ENCODE measurements at places on chromosomes 3 and 15.

- DNase-seq: no peak
Observed at GRCh38 chr3:126026277-126026751, 57.3 kb downstream of the ROPN1B start.

- no peak for DNase-seq
Observed at GRCh38 chr3:131505421-131505820, 2.6 kb upstream of the MRPL3 start.

DNA sequence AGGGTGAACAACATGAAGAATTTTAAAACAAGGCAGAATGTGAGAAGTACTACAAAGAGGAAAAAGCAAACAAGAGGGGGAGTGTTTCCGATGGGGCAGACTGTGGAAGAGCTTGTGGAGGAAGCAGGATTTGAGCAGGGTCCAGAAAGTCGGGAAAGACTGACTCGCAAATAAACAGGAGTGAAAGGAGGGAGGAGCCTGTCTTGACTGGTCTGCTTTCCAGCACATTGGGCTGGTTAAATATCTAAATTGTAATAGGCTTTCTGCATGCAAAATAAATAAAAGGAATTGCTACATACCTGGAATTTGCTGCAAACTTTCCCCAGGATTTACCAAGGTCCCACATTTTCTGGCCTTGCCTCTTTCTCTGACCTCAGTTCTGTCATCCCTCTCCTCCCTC lies 132.1 kb downstream of the RORA start:
- no peak for DNase-seq

DNA sequence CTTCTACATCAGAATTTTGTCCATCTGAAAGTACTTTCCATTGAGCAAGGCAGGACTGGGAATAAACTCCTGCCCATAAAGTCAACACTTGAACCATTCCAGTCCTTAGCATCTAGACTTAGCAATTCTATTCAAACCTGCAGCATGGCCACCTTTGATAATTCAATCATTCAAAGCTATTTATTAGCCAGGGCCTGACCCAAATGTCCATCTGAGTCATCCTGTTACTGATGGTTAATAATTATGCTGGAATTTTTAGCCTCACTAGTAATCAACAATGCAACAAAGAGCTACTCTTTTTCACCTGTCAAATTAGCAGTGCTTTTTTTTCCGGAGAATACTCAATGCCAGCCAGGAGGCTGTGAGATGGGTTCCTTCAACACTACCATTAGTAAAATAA lies 72.7 kb upstream of the SNRK start:
- no peak for DNase-seq

DNA sequence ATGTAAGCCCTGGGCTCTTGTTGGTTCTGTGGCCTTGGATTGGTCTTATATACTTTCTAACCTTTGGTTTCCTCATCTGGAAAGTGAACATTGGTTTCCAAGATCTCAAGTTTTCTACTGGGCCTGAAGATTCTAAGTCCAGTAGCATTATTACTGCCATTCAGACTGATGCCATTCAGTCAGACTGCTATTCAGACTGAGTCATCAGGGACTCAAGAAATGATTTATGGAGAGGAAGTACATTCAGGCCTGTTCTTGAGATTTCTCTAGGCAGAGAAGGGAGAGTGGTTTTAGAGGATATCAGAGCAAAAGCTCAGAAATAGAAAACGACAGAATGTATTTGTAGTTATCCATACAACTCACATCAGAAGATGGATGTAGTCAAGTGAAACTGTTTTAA lies 557.2 kb downstream of the NR2F2 start:
- no peak for DNase-seq

- no peak for DNase-seq
Observed at GRCh38 chr3:185649414-185649813, 63.3 kb downstream of the SENP2 start.

GRCh38 chr3:37905987-37906674 lies 44.5 kb downstream of the CTDSPL start:
- no peak for DNase-seq

GRCh38 chr3:63654931-63655330 lies 2.5 kb downstream of the SNTN start:
- no peak for DNase-seq

DNA sequence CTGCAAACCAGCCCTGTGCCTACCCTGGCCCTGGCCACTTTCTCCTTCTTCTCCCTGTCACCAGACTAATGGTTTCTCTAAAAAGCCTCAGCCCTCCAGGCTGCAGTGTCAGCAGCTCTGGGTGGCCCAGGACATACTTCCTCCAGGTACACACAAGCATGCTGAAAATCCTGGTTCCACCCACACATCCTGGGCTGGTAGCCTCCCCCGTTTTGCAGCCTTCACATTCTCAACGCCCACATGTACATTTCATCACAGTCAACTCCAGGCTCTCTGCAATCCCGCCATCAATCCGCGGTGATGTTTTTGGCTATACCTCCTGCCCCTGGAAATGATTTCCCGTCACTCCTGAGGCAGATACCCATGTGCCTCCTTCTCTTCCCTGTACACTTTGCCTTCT lies 59.4 kb downstream of the MAGEF1 start:
- no peak for DNase-seq

DNA sequence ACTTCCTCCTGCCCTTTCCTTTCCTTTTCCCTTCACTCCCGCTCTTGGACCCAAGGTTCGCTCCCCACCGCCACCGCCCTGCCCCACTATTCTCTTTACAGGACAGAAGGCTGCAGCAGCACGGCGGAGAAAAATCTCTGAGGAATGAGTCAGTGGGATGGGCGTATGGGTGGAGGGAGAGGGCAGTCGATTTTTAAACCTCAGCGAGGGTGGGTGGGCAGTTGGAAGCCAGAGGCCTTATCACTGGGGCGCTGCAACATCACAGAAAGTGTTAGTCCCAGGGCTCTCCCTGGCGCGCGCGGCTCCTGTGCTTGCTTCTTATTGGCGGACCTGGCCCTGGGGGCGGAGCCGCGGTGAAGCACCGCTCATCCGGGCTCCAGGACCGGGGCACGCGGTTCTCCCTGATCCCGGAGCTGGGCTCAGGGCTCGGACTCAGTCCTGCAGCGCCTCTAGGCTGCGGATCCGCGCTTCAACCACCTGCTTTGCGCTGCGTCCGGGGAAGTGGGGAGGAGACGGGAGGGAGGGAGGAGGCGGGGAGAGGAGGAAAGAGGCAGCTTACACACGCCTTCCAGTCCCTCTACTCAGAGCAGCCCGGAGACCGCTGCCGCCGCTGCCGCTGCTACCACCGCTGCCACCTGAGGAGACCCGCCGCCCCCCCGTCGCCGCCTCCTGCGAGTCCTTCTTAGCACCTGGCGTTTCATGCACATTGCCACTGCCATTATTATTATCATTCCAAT lies at the start of gene ALCAM:
TSS of gene ALCAM (plus strand) at position 584 of the 737 bp plus-strand sequence.
- peak; percentile 95 for DNase-seq

GRCh38 chr3:23995219-23995618 lies 50.1 kb downstream of the NR1D2 start:
- no peak for DNase-seq

GRCh38 chr15:50137893-50138292 lies 18.9 kb upstream of the ATP8B4 start:
- DNase-seq: no peak

- DNase-seq: no peak
Observed at GRCh38 chr15:42338500-42338899, 20.8 kb upstream of the CAPN3 start.

DNA sequence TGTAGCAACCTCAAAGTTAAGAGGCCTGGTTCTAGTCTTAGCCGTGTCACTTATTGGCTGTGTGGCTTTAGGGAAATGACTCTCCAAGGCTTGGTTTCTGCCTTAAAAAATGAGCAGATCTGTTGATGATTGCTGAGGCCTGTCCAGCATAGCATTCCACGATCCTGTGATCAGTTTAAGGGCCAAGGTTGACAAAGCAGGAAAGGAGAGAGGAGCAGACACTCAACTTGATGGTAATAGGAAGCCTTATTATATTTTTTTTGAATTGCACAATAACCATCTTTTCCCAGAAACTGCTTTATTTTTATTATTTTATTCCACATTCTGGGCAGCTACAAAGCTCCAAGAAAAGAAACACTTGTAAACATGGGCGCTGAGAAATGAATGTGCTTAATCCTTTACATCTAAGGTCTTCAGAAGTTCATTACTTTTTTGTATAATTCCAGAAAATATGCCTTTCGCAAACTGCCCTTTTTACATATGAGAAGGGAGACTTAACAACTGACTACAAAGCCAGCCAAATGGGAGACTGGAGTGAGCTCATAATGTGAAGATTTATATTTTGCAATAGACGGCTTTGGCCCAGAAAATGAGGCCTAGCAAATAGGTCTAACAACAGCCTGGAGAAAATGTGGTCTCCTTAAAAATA lies 241.0 kb downstream of the ATP8B4 start:
- no peak for DNase-seq

GRCh38 chr3:103002425-103003176 lies 567.8 kb downstream of the ZPLD1 start:
- no peak for DNase-seq

DNA sequence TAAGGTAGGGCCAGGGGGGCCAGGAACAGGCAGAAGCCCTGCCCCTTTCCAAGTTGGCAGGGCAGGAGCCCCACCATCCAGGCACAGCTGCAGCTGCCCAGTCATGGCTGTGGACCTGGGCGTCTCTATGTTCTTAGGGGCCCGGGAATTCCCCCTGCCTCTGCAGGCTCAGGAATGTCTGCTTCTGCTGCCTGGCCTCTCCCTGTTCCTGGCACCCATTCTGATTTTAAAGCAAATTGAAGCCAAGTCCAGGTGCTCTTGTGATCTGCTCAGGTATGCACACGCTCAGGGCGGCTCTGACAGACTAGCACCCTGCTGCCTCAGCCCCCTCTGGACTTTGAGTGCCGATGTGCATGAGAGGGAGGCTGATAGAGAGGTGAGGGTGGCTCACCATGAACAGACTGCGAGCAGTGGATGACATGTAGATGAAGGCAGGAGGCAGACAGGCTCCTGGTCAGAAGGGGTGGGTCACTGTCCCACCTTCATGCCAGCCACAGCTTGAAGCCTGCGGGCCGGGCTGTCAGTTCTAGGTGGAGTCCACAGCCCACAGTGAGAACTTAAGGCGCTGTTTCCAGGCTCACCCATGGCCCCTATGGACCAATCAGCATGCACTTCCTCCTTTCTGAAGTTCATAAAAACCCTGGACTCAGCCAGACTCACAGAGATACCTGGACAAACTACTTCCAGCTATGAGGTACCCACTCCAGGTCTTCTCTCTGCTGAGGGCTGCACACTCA lies 747.8 kb upstream of the GBE1 start:
- DNase-seq: no peak

DNA sequence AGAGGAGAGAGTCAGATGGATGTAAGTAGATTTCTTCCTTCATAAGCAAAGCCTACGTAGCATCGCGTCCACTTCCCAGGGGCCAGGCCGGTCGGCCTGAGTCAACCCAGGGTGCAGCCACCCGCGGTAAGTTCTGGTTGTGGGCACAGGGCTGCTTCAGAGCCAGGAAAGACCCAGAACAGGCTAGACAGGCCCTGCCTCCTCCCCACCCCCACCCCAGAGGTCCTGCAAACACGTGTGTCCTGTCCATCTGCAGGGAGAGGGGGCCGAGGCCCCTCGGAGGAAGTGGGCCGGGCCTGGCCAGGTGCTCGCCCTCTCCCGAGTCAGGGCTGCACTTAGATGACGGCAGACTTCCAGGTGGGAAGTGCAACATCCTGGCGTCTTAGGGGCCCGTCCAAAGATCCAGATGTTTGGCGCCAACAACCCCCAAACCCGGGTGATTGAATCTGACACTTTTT lies 100.8 kb upstream of the ALDH1A3 start:
- DNase-seq: no peak

DNA sequence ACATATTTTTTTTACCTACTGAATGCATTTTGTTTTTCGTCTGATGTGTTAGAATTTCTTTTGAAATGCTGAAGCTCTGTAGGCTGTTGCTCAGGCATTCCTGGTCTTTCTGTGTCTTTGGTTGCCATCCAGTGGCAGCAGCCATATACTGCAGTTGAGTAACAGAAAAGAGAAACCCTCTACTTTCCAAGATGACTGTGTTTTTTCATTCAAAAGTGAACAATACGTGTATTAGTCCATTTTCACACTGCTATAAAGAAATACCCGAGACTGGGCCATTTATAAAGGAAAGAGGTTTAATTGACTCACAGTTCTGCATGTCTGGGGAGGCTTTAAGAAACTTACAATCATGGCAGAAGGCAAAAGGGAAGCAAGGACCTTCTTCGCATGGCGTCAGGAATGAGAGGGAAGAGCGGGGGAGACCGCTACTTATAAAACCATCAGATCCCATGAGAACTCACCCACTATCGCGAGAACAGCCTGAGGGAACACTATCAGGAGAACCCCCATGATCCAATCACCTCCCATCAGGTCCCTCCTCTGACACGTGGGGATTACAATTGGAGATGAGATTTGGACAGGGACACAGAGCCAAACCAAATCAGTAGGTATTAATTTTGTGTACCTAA lies 4.7 kb upstream of the GOLGA8B start:
- no peak for DNase-seq

DNA sequence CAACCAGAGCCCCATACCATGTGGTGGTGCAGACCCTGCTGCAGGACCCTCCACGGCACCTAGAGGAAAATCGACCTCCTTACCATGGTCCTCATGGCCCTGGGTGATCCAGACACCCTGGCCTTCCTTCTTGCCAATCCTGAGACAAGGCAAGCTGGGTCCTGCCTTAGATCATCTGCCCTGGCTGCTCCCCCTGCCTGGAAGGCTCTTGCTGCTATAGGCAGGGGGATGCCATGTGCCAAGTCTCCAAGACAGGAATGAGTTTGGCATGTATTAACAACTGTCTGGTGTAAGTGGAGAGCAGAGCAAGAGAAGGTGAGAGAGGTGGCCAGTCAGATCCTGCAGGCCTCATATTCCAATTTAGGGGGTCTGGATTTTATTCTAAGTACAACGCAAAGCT lies 7.5 kb downstream of the HEG1 start:
- DNase-seq: no peak

DNA sequence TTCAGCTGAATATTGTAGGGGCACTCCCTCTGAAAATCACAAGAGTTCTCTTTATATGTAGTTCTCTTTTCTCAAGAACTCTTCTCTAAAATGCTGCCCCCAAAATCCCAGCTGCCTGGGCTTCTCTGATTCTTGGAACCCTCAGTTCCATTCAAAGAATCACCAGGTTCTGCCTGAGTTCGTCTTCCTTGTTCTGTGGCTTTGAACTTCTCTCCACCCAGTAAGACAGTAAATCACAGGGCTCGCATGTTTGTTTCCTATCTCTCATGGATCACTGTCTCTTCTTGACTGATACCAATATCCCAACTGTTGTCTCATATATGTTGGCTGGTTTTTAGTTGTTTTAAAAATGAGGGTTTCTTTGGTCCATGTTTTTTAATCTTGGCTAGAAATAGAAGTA lies 359.5 kb upstream of the CBLB start:
- DNase-seq: no peak

DNA sequence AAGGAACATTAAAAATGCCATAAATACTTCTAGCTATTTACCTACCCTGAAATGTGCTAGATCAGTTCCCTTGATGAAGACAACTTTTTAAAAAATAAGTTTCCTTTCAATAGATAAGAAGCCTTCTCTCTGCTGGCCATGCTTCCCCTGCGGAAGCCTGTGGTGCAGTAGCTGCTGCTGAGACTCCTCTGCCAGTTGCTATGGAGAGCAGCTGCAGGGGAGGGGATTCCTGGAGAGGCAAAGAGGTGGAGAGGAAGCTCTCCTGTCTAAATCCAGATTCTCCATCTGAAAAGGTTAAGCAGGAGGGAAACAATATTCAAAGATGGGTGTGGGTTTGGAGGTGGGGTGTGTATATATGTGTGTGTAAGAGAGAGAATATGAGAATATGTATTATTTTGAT lies 69.8 kb upstream of the BFSP2 start:
- no peak for DNase-seq
